ENCODE measurements at places on chromosomes 13 and 19.

- DNase-seq, result no peak
These were observed 62.4 kb upstream of the SERP2 start for GRCh38 chr13:44311011-44311780.

DNA sequence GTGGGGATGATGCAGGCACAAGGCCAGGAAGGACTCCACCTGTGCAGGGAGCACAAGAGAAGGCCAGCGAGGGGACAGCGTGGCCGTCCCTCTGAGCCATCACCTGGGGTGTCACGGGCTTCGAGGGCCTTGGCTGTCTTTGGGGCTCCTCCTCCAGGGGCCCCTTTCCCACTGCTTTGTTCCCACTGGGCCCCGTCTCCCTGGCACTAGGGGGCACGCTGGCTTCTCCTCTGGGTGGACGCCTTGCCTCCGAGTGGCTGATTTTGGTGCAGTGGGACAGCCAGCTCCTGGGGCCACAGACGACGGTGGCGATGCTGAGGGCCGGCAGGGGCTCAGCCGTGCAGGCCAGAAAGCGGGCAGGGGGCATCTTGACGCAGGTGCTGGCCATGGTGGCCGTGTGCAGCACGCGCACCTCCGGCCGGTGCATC, 43.2 kb upstream of the GRTP1 start:
- DNase-seq, result no peak

- peak; percentile 99 for DNase-seq
These were observed 18.1 kb downstream of the DHRS12 start for GRCh38 chr13:51785712-51786424.

DNA sequence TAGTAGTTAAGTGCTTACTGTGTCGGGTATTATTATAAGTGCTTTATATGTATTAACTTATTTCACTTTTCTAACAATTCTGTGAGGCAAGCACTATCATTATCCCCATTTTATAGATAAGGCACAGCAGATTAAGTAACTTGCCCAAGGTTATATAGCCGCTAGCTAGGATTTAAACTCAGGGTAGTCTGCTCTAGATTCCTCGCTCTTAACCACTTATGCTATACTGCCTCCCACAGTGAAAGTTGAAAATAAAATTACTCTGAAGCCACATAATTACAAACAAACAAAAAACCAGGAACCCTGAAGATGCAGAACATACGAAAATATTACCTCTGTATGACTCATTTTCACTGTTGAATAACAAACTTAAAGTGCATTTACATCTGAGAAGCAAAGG, 3.9 kb downstream of the TEX30 start:
- DNase-seq, result no peak

GRCh38 chr19:867301-867793, 7.9 kb downstream of the CFD start:
- no peak for DNase-seq

Measured in NCI-H524 (cell line).